ENCODE measurements at places on chromosomes 3 and 15.

DNA sequence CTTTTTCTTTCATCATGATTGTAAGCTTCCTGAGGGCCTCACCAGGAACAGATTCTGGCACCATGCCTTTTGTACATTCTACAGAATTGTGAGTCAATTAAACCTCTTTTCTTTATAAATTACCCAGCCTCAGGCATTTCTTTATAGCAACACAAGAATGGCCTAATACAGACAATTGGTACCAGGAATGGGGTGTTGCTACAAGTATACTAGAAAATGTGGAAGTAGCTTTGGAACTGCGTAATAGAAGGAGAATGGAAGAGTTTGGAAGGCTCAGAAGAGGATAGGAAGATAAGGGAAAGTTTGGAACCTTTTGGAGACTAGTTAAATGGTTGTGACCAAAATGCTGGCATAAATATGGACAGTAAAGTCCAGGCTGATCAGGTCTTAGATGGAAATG, 108.9 kb upstream of the PLSCR4 start:
- DNase-seq: no peak

- DNase-seq: no peak
Measured at GRCh38 chr15:25790000-25790660, 73.0 kb downstream of the ATP10A start.

- no peak for DNase-seq
Measured at GRCh38 chr15:98682992-98683701, 34.8 kb downstream of the IGF1R start.

DNA sequence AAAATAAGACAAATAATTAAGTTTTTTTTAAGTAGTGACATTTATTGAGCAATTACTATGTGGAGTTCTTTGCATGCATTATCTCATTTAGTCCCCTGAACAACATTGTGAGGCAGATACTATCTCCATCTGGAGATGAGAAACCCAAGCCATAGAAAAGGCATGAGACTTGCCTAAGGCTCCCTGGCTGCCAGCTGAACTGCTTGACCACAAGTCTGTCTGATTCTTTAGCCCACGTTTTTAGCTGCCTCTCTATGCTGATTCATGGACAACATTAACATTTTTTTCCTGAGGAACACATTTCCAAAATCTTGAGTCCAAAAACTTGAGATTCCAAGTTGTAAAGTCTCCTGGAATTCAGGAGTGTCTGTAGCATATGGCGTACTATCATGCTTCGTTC, 263.6 kb upstream of the GOLGA6L4 start:
- no peak for DNase-seq

GRCh38 chr15:78438619-78439285, 736 bp downstream of the IREB2 start:
- no peak for DNase-seq

DNA sequence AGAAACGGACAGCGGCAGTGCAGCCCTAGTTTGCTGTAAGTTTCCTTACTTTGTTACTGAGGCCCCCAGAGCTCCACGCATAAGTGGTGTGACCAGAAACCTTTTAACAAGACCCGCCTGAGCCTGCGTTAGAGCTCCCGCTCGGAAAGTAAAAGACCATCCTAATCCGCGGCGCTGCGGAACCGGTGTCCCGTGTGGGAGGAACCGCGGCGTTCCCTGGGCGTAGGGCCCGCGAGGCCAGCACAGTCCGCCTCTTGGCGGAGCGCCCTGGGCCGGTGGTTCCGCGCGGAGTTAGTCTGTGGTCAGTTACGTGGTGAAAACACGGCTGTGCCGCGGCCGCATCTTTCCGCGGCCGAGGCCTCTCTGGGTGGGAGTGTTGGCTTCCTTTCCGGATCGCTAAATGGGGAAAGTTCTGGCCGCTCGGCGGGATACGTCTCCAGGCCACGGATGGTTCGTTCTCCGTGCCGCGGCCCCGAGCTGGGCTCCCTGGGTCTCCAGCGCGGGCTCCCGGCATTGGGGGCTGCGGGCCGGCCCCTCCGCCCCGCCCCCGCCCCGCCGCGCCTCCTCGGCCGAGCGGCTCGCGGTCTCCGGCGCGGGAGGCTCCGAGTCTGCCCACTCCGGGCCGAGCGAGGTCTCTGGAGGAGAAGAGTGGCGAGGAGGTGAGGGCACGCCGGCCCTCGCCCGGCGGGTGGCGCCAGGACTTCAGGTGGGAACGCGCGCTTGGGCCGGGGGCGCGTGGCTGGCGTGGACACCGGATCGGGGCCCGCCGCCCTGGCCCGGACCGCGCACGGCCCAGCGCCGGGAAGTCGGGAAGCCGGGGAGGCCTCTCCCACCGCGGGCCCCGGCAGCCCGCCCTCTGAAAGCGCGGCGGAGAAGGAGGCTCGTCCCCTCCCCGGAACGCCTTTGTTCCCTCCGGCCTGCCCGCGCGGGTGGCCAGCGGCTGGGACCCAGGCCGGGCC, 754 bp downstream of the B3GNT5 start:
- DNase-seq: peak; percentile 53

DNA sequence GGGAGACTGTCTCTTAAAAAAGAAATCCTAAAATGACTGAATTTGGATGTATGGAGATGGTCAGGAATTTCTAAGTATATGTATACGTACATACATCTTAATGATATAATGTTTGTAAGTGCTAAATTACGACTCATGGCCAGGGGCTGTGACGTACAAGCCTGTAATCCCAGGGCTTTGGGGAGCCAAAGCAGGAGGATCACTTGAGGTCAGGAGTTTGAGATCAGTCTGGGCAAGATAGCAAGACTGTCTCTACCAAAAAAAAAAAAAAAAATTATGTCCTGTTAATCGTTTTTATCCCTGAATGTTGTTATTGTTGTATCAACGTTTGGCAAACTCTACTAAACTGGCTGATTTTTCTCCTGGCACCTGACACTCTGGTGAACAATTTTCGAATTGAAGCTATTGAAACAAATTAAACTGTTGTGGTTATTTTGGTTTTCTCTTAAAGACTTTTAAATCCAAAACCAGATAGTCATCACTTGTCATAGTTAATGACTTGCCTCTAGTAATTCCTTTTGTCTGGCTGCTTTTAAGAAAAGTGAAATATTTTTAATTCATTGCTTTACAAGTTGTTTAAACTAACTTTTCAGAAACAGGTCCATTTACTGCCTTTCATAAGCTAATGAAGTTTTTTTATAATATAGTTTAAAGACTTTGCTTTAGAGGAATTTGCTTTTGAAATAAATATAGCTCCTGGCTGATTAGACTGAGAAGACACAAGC, 7.0 kb downstream of the MORF4L1 start:
- DNase-seq: no peak

DNA sequence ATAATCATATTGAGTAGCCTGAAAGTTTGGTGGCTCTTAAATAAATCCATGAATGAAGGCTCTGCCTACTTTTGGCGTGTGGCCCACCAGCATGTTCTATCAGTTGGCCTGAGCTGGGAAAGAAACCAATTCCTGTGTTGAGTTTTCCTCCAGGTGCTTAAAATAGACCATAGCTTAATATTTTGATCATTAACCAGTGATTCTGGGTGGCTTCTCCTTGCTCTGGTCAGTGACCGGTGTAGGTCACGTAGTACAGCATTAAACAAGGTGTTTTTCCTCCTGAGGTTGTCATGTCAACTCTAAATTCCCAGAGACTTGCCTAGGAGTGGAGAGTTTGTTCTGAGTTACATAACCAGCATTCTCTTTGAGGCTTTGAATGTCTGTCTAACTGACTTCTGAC, 1.3 kb downstream of the HHLA2 start:
- DNase-seq: no peak

- DNase-seq: peak; percentile 63
Measured at GRCh38 chr3:187748050-187748481, 2.8 kb upstream of the BCL6 start.

GRCh38 chr15:98917417-98917816, 90.2 kb downstream of the PGPEP1L start:
- no peak for DNase-seq

GRCh38 chr3:131608296-131608695, 105.5 kb upstream of the MRPL3 start:
- no peak for DNase-seq

- no peak for DNase-seq
Measured at GRCh38 chr3:53614307-53614706, 119.9 kb downstream of the CACNA1D start.

GRCh38 chr15:27885201-27885600, 213.9 kb downstream of the OCA2 start:
- DNase-seq: no peak

GRCh38 chr15:40061212-40061901, 22.4 kb upstream of the SRP14 start:
- DNase-seq: peak; percentile 70

DNA sequence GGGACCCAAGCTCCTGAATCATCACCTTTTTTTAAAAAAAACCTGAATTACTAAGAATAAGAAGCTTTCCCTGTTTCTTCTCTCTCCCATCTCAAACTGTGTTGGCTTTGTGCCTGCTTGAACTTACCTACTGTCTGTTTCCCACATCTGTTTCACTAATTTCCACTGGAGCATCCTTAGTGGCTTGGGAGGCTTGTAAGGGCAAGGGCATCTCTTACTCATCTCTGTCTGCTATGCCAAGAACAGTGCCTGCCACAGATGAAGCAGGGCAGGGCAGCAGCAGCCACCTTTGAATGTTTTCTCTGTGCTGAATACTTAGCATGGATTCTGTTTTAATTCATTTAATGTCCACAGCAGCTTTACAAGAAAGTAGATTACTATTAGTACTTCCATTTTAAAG, 42.3 kb downstream of the SNRK start:
- no peak for DNase-seq

DNA sequence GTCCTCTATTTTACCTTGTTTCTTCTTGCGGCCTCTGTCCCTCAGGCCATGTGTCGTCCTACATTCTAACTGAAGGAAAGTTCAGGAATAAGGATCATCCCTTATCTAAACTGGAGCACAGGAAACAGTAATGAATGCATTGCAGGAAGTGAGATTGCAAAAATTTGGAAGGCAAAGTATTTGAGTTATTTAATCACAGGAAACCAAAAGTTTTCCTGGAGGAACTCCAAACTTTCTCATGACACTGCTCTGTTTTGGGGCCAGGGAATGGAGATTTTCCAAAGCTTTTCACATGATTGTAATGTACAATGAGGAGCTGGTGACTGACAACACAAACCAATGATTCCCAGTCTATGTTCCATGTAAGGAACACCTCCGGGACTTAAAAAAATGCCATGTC, 57.8 kb upstream of the PLSCR4 start:
- DNase-seq: no peak

- no peak for DNase-seq
Measured at GRCh38 chr15:26165546-26165945, 302.4 kb upstream of the ATP10A start.

DNA sequence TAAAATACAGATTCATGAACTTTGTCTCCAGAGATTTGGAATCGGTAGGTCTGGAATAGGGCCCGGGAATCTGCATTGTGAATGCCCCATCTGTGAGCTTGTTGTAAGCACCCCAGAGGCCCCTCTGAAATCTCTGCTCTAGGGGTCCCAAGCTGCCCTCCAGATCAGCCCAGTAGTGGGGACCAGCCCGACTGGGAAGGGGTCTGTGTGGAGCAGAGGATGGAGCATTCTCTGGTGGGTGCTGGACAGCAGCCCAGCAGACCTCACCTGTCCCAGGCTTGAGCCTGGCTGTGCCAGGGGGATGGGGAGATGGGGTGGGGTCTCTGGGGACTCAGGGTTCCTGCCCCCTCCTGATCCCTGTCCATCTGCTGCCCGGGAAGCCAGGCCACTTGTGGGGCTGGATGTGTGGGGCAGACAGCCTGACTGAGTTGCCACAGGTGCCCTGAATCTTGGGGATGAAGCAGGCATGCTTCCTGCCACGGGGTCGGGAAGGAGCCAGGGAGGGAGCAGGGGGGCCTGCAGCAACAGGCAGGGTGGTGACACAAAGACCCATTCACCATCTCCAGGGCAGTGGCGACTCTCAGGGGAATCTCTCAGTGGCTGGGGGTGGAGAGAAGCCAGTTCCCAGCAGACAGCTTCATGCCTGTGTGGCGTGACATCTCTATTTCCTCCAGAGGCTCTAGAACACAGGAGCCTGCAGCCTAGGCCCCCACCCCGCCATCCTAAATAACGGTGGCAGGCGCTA, 99.3 kb downstream of the WNT7A start:
- no peak for DNase-seq

- DNase-seq: no peak
Measured at GRCh38 chr15:93716615-93717231, 514.6 kb upstream of the MCTP2 start.
